ENCODE measurements at places on chromosomes 1 and 21.

- no peak for DNase-seq
These were observed 107.3 kb downstream of the CLEC20A start for GRCh38 chr1:178389441-178389840.

GRCh38 chr1:167707942-167708341 is 13.8 kb upstream of the MPZL1 start:
- no peak for DNase-seq

DNA sequence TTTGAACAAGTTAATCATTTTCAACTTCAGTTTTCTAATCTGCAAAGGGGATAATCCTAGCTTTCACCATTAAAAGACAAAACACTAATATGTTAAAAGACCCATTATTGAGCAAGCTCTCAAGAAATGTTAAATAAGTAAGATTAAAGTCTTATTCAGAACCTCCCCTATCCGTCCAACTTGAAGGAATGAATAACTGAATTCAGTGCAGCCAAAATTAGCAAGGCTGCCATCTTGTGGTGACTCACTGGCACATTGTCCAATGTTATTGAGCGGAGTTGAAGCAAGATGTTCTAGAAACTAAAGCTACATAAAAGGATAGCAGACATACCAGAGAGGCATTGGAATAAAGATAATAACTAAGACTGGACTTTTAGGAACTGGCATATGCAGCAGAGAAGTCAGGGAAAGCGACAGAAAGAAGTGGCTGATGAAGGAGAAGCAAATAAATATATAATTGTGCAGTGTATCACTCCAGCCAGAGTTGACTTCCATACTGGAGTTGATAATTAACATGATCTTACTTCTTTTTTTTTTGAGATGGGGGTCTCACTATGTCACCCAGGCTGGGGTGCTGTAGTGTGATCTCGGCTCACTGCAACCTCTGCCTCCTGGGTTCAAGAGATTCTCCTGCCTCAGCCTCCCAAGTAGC is 8.2 kb upstream of the CAP1 start:
- peak; percentile 70 for DNase-seq

DNA sequence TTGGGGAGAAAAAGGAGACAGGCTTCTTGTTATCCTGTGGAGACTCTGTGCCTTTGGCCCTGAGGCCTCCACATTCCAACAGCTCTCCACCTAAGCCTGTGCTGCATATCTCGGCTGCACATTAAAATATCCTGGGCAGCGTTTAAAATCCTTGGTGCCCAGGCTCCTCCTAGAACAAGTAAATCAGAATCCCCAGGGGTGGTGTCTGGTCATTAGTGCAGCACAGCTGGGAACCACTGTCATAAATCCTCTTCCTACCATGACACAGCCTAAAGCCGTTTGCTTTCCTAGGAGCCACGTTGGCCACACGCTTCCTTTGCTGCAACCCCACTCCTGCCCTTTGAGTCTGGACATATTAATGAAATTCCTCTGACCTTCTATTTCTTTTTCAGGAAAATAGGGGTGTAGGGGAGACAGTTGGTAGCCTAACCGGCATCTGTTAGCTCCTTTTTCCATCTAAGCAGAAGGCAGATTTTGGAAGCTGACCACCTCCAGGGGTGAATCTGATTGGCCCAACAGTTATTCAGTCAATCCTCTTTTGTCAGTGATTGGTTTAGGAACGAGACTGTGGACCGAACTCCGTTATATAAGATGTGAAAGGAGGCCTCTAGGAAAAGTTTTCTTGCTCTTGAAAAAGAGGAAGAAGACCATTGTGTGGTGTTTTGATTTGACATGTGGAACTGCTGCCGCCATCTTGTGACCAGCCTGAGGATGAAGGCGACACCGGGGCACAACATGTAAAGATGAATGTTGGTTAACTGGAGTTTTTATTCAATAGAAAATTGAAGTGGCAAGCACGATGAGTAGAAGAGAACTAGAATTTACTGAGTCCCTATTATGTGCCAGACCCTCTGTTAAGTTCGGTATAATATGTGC is 41.9 kb downstream of the JUN start:
- no peak for DNase-seq
